ENCODE measurements at places on chromosomes 6 and 20.

DNA sequence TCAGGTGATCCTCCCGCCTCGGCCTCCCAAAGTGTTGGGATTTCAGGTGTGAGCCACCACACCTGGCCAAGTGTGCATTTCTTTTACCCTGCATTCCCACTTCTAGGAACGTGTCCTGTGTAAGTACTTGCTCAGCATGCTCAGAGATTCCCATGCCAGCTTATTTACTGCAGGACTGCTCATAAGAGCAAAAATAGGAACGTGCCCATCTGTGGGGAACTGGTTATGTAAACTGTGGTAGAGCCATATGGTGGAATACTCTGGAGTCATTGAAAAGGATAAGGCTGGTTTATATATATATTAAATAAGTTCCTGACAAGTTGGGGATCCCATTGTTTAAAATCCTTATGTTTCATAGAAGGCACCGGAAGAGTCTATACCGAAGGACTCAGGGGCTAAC is 38.2 kb upstream of the FANCE start:
- no peak for DNase-seq

- peak; percentile 63 for DNase-seq
These were observed at the start of gene BMP2 for GRCh38 chr20:6767536-6768227. Gene BMP2 (plus strand): TSS chr20:6767686. CDS start chr20:6770127, 2,441 bp downstream.

DNA sequence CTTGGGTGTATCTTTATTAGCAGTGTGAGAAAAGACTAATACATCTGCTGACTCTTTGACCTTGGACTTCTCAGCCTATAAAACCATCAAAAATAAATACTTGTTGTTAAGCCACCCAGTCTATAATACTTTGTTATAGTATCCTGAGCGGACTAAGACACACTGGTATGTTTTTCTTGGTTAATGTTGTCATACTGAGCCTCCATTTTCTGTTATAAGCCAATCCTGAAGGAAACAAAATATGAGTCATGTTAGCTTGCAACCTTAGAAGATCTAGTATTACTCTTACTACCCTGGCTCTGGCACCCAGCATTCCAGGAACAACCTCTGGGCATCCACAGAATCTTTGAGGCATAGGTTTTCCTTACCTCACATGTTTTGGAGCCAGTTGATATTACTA is 307.2 kb downstream of the FRK start:
- no peak for DNase-seq

DNA sequence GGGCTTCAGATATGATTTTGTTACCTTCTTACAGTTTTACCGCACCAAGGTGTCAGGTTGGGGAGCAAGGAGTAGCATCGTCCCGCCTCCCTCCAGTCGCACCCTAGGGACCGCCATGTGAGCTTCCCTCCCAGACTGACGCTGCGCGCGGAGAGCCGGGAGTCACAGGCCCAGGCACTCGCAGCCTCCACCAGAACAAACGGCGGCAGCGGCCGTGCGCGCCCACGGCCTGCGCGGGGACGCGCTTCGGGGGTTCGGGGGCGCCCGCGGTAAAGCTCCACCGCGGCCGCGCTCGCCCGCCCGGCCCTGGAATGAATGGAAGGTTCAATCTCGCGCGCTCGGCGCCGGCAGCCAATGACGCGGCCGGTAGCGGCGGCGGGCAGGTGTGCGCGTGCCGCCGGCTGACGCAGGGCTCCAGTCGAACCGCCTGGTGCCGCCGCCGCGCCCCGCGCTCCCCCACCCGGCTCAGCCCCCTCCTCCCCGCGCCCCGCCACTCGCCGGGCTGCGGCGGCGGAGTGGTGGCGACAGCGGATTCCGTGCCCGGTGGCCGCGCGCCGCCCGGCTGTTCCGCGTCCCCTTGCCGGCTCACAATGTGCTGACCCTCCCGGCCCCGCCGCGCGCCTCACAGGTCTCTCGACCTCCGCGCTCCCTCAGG is 16.5 kb upstream of the LIN28B start:
- no peak for DNase-seq

DNA sequence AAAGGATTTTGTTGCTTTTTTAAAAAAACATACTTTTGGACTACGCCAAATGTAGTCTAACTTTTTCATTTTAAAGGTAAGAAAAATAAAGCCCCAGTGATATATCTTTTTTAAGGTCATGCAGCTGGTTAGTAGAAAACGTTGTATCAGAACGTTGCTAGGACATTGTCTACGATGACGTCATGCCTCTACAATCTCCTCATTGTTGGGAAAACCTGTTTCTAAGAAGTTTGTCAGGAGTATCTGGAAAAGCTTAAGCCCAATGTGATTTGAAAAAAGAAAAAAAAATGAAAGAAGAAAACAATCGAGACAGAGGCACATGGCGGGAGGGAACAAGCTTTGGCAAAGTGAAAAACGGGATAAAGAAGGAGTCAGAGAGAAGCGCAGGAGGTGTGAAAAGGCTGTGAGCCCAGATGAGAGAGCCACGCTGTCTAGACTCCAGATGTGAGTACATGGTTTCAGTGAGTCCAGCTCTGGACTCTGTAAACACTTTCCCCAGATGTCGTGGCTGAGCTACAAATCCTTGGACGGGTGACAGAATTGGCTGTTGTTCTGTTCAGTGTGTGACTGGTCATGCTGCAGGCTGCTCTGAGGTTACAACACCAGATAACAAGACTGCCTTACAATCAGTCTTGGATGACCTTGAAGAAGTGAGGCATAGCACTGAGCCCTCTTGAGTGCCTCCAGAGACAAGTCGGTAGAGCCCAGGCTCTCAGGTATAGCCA is 656.7 kb upstream of the ID4 start:
- DNase-seq: no peak

GRCh38 chr6:160133441-160134336 is 12.1 kb downstream of the SLC22A1 start:
- DNase-seq: no peak

DNA sequence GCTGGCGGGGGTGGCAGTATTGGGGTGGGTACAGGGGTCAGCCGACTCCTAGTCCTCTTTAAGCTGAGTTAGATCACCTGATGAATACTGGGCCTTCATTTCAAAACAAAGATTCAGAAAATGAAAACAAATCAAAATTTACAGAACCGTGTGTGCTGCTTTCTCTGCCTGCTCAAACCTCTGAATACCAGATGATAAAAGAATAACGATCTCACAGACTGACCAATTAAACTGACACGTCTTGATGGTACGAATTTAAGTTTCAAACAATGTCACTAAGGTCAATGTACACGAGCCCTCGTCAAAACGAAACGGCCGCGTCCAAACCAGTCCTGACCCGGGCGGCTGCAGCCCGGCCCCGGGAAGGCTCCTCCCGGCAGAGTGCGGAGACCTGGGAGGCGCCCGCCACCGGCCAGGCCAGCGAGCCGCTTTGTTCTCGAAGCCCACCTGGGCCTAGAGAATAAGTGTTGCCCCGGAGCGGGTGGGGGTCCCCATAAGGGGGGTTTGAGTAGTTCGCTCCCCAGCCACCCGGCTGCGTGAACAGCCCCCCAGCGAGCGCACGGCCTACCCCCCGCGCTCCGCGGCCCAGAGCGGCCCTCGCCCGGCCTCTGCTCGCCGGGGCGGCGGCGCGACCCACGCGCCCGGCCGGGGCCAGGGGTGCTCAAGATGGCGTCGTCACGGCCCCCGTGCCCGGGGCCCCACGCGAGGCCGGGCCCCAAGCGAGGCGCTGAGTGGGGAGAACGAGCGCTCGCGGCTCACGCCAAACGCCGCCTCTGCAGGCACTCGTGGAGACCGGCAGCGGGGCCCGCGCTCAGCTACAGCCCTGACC is 728 bp downstream of the PSMA7 start:
- peak; percentile 56 for DNase-seq

GRCh38 chr20:33909331-33909921 is 84.3 kb upstream of the RALY start:
- peak; percentile 86 for DNase-seq

GRCh38 chr6:156600678-156601077 is 176.5 kb upstream of the ARID1B start:
- no peak for DNase-seq

- no peak for DNase-seq
These were observed 11.4 kb upstream of the LOC128125822 start for GRCh38 chr6:63560801-63561287.

DNA sequence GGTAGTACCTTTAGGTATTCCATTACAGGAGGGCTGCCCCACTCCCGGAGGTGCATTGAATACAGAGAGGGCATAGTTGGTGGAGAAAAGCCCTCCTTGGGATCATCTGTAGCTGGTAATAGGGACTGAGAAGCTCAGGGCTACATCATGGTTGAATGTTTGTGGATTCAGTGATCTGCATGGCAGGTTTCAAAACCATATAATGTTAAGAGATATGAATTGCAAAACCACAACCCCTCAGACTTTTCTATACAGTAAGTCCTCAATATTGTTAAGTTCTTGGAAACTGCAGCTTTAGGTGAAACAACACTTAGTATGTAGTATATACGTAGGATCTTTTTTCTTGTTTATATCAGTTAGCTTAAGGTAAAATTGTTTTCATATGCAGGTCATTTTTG is 11.3 kb downstream of the TULP4 start:
- DNase-seq: no peak

- DNase-seq: no peak
These were observed 14.9 kb upstream of the CAPN11 start for GRCh38 chr6:44143731-44144130.

DNA sequence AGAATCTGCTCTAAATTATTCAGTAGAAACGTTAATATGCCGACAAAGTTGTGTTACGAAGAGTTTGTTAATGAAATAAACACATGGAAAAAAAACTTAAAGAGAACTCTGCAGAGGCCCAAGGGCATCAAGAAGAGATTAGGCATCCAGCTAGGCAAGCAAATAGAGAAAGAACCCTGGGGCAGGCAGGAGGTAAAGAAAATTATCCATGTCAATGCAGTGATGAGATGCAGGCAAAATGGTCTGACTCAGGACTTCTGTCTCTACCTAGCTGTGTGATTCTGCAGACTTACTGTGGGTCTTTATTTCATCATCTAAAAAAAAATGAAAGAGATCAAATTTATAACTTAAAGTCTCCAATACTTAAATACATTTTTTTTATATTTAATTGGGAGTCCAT is 448.0 kb downstream of the HAO1 start:
- no peak for DNase-seq

- DNase-seq: no peak
These were observed 198.5 kb downstream of the PREX1 start for GRCh38 chr20:48629069-48629959.

DNA sequence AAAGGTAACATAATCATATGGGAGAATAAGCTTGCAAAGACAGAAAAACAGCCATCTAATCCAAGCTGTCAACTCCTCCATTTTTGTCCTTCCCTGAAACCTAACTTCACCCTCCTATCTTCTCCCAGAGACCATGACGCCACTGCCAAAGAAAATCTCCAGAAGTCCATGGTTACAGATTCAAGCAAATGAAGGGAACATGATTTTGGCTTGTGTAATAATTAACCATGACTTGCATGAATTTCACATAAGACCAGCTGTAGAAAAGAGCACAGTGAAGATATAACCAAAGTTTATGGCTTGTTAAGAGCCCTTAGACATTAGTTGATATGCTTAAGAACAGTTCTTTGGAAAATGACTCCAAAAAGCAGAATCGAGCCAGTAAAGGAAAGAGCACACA is 342.1 kb upstream of the NRSN1 start:
- no peak for DNase-seq

GRCh38 chr20:37827605-37828004 is 75.3 kb upstream of the VSTM2L start:
- no peak for DNase-seq

GRCh38 chr6:79872986-79873385 is 74.4 kb downstream of the ELOVL4 start:
- DNase-seq: peak; percentile 19

GRCh38 chr6:150406948-150407347 is 38.1 kb downstream of the IYD start:
- no peak for DNase-seq

DNA sequence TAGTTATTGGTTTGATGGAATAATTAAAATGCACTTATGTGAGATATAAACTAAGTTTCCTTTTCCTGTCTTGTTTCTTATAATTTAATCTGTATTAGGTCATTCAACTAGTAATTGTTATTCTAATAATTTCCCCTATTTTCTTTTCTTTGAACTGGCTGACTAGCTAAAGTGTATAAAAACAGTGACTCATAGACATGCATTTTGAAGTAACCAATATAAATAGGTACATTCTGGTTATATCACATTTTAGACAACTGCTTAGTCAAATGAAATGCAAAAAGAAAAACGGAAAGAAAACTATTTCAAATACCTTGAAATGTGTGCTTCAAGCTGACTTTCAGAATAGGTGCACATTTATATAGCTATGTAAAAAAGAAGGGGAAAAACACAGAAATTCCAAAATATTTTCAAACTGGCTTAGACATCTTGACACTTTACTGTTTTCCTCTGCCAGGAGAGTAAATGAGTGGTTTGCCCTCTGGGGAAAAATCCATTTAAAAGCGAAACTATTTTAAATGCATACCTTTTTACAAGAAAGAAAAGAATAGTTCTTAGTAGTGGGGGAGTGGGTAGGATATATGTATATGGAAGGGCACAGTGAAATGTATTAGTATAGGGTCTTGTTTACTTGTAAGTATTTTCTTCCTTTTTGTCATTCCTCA is 28.3 kb downstream of the KCNQ5 start:
- no peak for DNase-seq

- DNase-seq: peak; percentile 56
These were observed 724.5 kb upstream of the FLRT3 start for GRCh38 chr20:15061955-15062354.

- peak; percentile 26 for DNase-seq
These were observed 49.1 kb upstream of the PTPRT start for GRCh38 chr20:43238833-43239232.

GRCh38 chr6:90444160-90444714 is 142.6 kb downstream of the MAP3K7 start:
- DNase-seq: no peak

DNA sequence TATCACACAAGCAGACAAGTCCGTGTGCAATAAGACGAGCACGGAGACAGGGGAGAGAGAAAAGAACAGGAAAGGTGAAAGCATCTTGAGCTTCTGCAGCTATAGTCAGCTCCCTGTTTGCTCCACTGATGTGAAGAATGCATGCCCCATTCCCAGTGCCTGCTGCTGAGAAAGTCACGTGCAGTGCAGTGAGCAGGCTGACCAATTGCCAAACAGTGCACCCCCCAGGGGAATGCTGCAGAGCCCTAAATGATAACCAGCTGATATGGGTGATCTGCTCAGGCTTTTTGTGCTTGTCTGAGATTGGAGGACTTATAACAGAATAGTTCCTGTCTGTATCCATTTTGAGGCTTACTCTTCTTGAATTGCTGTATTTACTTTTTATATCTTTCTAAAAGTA is 121.5 kb downstream of the PACRG start:
- DNase-seq: no peak

DNA sequence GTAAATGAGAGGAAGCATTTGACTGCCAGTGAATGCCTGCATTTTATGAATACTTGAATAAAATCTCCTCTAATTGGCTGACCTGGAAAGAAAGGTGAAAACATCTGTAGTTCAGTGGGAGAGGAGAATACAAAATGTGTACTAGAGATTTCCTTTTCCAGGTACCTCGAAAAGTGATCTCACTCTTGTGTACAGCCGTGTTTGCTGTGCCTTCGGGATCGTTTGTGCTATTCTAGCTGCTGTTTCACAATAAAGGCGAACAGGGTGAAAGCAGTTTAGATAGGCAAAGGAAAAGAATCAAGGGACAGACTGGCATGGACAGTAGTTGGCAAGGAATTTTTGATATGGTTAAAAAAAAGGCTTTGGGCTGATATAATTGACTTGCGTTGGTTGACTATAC is 112.3 kb downstream of the ARID1B start:
- no peak for DNase-seq

GRCh38 chr6:145034664-145035063 is 700.7 kb downstream of the EPM2A start:
- no peak for DNase-seq

- no peak for DNase-seq
These were observed 13.0 kb downstream of the ATRN start for GRCh38 chr20:3483784-3484183.

All from Caco-2 (cell line).